Activated naive CD4-positive, alpha-beta T cell treated with anti-CD3 and anti-CD28 coated beads, Interleukin-2, amount 10 ng/mL, durations not matched to agents 7 days and 5 days (primary cell): ENCODE measurements at places on chromosomes 12 and 14.
A peak's percentile ranks its signal among the peaks of the same experiment; 100 is the strongest.

DNA sequence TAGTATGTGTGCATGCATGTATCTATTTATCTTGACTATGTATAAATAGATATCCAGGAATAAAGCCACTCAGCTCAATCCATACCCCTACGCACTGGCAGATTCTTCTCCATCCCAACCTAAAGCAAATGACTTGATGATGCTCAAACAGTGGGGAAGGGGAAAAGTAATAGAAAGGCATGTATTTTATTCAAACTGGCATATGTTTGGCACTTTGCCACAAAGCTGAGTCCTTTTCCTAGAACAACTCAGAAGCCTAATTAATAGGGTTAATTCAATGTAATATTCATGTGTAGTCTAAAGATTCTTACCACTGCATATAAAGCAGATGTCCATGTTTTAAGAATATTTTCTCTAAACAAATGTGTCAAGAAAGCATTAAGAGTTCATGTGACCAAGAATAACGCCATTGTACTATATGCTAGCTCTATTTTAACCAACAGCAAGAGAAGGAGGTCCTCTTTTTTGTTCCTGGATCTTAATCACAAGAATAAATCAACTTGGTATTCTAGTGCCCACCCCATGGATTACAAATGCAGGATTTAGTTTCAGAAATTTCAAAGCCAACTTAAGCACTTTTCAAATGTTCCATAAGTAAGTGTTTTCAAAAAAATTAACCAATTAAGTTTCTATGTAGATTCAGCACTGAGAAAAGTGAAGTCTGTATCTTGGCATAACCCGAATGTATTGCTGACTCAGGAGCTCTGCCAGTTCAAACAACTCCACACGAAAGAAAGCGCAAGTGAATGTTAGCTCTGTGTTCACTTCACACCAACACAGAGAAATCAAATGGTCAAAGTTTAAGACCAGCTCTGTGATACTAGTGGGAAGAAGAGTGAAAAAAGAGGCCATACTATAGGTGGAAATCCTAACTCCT, 233.6 kb downstream of the MED13L start:
- DNase-seq: no peak
- no peaks in the 10 kb centered on the region for H3K4me1 ChIP-seq
- no peak overlapping the region for H3K4me3 ChIP-seq

DNA sequence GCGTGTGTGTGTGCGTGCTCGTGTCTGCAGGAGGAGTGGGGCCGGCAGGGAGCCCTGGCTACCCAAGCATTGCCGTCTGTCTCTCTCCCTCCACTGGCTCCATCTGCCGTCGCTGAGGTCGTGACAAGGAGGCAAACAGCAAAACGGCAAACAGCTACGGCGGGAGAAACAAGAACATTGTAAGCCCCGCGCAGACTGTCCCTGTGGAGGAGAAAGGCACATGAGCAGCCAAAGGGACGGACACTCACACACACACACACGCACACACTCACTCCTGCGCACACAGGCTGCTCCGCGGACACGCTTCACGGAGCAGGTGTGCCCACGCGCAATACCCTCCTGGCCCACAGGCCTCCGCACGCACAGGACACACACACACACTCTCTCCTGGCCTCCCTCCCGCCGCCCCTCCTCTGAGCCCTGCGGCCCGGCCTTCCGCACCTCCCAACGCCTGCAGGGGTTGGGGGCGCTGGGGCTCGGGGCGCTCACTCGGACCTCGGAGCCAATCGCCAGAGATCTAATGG, 905 bp downstream of the CISTR start:
- H3K4me1 ChIP-seq: peaks cover 2% of the 10 kb centered on the region
- peak overlapping the region; percentile 39 for H3K4me3 ChIP-seq
- no peak overlapping the region for H3K27ac ChIP-seq
- no peaks in the 10 kb centered on the region for H3K36me3 ChIP-seq
- no peaks in the 10 kb centered on the region for H3K27me3 ChIP-seq
- DNase-seq: peak; percentile 36

- no peak for DNase-seq
- no peak overlapping the region for H3K27ac ChIP-seq
- no peaks in the 10 kb centered on the region for H3K4me1 ChIP-seq
- no peaks in the 10 kb centered on the region for H3K36me3 ChIP-seq
- peaks cover 37% of the 10 kb centered on the region for H3K27me3 ChIP-seq
- no peak overlapping the region for H3K4me3 ChIP-seq
Measured at GRCh38 chr14:74980731-74981461, 21.8 kb upstream of the EIF2B2 start.

- no peak overlapping the region for H3K4me3 ChIP-seq
- no peak for DNase-seq
- no peaks in the 10 kb centered on the region for H3K4me1 ChIP-seq
- H3K36me3 ChIP-seq: no peaks in the 10 kb centered on the region
- no peaks in the 10 kb centered on the region for H3K27me3 ChIP-seq
Measured at GRCh38 chr12:20350026-20350425, 18.3 kb upstream of the PDE3A start.

- H3K4me1 ChIP-seq: peaks cover 12% of the 10 kb centered on the region
Measured at GRCh38 chr12:112354399-112354798, 27.8 kb downstream of the HECTD4 start.

GRCh38 chr14:31442284-31442683, 15.0 kb downstream of the DTD2 start:
- no peak overlapping the region for H3K4me3 ChIP-seq
- no peak for DNase-seq
- no peak overlapping the region for H3K27ac ChIP-seq

DNA sequence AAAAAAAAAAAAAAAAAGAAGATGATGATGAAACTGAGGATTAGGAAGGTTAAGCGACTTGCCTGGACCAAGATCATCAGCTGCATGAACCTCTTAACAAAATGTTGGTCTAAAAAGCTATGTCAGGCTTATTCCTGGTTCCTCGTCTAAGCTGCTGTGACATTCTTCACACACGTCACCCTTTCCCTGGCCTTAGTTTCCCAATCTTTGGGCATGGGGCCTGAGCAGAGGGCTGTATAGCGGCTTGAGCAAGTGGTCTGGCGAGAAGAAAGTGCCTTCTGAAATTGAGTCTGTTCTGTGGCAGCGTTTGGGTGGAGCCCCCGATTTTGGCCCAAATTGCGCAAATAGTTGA, 58.7 kb upstream of the CCND2 start:
- H3K4me1 ChIP-seq: peaks cover 31% of the 10 kb centered on the region
- peak overlapping the region; percentile 83 for H3K27ac ChIP-seq
- H3K27me3 ChIP-seq: peaks cover 17% of the 10 kb centered on the region
- H3K4me3 ChIP-seq: peak overlapping the region; percentile 45
- DNase-seq: no peak

DNA sequence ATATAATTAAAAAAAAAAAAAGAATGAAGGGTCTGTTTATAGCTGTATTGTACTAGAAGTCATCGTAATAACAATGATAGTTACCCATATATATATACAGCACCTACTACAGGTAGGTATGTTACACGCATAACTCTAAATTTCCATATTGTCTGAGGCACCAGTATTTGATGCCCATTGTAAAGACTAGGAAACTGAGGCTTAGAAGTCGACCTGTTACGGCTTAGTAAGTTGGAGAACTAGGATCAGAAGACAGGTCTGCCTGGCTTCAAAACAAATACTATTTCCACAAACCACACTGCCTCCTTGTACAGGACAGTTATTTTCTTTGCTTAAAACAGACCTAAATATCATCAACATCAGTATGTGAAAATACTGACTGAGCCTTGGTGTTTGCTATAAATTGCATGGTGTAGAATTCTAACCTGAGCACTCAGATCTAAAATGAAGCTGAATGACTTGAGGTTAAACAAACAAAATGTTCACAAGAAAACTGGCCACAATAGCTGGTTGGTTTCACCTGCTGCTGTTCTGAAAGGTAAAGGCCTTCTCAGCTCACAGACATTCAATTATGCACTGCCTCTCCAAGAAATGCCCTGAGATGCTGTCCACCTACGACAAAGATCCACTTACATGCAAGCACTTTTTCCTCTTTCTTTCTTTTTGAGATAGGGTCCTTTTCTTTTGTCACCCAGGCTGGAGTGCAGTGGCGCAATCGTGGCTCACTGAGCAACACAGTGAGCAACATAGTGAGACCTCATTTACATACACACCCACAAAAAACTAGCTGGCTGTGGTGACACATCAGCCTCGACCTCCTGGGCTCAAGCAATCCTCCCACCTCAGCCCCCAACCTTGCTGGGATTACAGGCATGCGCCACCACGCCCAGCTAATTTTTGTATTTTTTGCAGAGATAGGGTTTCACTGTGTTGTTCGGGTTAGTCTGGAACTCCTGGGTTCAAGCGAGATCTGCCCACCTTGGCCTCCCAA, 35.7 kb downstream of the SSH1 start:
- DNase-seq: no peak
- no peaks in the 10 kb centered on the region for H3K27me3 ChIP-seq
- H3K27ac ChIP-seq: peak overlapping the region; percentile 62
- peaks cover 14% of the 10 kb centered on the region for H3K36me3 ChIP-seq
- no peak overlapping the region for H3K4me3 ChIP-seq

DNA sequence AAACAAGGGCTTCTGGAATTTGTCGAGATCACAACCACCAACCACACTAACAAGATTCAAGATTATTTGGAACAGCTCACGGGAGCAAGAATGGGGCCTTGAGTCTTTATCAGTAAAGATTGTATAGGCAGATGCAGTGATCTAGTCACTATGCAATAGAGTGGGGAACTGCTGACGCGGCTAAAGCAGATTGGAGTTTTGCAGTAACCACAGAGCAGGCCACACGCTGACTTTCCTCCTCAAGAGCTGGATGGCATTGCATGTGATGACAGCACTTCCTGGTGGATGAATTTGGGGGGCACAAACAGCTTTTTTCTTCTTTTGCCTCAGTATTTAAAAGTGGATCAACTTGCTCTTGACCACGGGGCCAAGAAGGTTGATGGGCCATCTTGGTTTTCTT, 46.0 kb downstream of the KCNK13 start:
- peaks cover 22% of the 10 kb centered on the region for H3K27me3 ChIP-seq
- no peak for DNase-seq
- H3K4me1 ChIP-seq: no peaks in the 10 kb centered on the region
- H3K36me3 ChIP-seq: no peaks in the 10 kb centered on the region
- no peak overlapping the region for H3K27ac ChIP-seq

DNA sequence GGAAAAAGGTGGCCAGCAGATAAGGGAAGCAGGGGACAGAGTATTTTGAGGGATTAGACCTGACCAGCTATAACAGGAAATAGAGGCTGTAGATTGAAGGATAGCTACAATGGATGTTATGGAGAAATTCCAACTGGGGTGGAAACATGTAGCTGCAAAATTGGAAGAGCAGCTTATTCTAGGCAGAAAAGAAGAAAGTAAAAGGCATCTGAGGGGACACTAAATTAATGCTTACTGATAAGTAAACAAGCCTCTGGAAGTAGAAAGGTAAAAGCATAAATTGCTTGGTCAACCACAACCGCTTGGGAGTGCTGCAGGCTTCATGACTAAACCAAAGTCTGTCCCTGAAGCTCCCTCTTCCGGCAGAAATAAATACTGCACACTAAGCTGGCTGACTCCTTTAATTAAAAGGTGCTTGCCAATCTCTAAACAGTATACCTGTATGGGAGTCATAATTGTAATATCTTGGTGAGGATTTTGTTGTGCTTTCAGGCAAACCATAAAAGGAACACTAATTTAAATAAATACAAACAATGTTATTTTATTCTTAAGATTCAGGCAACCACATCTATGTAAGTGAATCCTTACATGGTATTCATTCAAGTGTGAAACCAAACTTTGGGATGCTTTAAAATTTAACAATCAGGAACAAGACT, 7.7 kb downstream of the UBC start:
- peak; percentile 94 for DNase-seq
- no peak overlapping the region for H3K4me3 ChIP-seq
- H3K27ac ChIP-seq: no peak overlapping the region

- H3K27ac ChIP-seq: no peak overlapping the region
- H3K36me3 ChIP-seq: no peaks in the 10 kb centered on the region
- DNase-seq: no peak
- H3K4me3 ChIP-seq: no peak overlapping the region
- no peaks in the 10 kb centered on the region for H3K27me3 ChIP-seq
- no peaks in the 10 kb centered on the region for H3K4me1 ChIP-seq
Measured at GRCh38 chr12:95608252-95609033, 57.2 kb upstream of the USP44 start.

DNA sequence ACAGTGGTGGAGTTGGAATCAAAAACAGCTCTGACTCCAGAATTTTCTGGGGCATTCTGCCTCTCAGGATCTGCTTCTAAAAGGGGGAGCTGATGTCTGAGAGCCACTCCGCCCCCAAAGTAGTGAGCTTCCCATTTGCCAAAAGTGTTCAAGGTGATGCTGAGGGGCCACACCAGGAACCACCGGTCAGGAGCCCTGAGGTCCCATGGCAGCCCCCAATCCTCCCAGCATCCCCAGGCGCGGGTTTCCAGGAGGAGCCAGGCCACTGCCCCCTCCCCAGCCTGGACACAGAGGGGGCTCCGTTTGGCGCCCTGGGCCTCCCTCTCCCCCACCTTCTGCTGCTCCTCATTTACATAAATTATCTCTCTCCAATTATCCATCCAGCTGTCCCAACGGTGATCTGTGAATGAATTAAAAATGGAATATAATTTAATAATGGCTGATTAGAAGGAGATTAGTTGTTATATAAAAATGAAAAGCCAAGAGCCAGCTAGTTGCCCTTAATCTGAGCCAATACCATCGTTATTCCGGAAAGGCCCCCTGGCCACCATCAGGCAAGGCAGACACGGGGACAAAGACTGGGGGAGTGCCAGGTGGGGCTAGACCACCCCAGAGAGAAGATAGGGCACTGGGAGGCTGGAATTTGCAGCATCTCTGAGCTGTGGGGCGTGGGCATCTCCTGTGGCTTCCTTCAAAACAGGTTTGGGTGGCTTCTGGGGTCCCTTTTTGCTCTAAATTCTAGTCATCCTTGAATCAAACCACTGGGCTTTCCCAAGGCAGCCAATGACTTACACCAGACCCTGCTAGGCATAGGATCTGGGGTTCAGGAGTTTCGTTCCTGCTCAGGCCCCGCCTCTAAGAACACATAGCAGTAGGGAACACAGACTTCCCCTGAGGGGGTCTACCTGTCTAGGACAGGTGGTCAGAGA, 19.7 kb upstream of the VSX2 start:
- no peaks in the 10 kb centered on the region for H3K36me3 ChIP-seq
- no peak overlapping the region for H3K27ac ChIP-seq
- peaks cover 2% of the 10 kb centered on the region for H3K4me1 ChIP-seq
- H3K4me3 ChIP-seq: no peak overlapping the region

DNA sequence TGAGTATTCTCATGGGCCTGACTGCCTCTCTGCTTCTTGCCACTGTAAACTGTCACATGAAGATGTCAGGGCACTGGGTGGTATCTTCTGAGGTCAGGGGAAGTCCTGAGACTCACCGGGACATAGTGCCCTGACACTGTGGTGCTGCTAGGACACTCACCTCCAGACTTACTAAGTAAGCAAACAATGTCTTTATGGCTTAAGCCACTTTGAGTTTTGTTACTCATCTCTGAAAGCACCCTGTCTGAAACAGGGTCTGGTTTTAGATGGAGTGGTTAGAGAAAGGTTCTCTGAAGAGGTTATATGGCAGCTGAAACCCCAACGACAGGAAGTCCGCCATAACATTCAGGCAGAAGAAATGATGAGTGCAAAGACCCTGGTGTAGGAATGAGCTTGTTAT, 22.7 kb downstream of the GPR19 start:
- peaks cover 10% of the 10 kb centered on the region for H3K4me1 ChIP-seq
- peak overlapping the region; percentile 17 for H3K27ac ChIP-seq
- no peak overlapping the region for H3K4me3 ChIP-seq
- no peak for DNase-seq
- peaks cover 5% of the 10 kb centered on the region for H3K36me3 ChIP-seq

- peaks cover 9% of the 10 kb centered on the region for H3K36me3 ChIP-seq
- H3K4me3 ChIP-seq: peak overlapping the region; percentile 77
- H3K27ac ChIP-seq: peak overlapping the region; percentile 99
- H3K4me1 ChIP-seq: peaks cover 83% of the 10 kb centered on the region
- DNase-seq: peak; percentile 87
- no peaks in the 10 kb centered on the region for H3K27me3 ChIP-seq
Measured at GRCh38 chr14:68781161-68782021, 11.5 kb downstream of the ZFP36L1 start.
